Muscle of leg (tissue), 16 donors: ENCODE measurements at places on chromosomes 1 and 21.

DNA sequence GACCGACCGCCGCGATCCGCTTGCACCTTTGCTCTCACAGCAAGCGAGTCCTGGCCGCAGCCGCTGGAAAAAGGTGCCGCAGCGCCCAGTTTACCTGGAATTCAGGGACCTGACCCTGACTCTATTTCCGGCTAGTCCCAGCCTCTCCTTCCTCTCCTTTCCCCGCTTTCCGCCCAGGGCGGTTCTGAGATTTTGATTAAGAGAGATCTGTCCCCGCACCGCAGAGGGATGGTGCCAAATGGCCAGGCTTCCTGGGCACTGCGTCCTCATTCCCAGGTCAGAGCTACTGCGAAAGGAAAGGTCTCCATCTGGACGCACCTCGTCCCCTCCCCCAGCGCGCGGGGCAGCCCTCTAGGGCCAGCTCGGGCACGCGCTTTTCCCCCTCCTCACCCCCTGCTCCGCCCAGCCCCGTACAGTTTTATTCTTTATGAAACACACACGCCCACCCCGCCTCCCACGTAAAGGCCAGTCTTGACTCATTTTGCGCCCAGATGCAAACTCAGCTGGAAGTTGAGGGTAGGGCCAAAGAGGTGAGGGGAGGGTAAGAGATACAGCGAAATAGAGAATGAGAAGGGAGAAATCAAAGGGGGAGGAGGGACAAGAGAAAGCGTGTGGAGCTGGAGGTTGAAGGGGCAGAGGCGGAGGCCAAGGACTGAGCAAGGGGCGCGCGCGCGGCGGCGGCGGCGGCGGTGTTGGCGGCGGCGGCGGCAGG is 411.8 kb upstream of the ESRRG start:
- DNase-seq = peak; percentile 49

DNA sequence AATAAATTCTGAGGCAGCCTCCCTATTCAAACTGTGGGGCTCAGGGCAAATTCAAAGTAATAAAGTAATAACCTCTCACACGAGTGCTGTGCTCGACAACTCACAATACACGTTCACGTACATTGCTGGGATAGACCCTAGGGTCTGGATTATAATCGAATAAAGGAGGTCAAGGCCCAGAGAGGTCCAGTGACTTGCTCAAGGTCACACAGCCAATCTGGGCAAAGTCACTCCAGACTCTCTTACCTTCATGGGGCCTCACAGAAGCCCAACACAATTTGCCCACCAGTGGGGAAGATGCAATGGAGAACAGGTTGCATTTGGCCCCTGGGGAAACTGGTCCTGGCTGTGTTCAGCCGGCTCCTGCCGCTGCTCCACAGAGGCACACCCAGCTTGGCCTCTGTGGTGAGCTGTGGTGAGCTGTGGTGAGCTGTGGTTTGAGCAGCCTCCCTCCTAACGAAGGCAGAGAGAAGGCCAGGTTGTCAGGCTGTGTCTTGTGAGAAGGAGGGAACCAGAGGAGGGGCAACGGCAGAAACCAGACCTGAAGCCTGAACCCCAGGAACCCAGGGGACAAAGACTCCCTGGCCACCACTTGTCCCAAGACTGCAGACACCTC is 35.1 kb downstream of the NUAK2 start:
- DNase-seq = no peak

DNA sequence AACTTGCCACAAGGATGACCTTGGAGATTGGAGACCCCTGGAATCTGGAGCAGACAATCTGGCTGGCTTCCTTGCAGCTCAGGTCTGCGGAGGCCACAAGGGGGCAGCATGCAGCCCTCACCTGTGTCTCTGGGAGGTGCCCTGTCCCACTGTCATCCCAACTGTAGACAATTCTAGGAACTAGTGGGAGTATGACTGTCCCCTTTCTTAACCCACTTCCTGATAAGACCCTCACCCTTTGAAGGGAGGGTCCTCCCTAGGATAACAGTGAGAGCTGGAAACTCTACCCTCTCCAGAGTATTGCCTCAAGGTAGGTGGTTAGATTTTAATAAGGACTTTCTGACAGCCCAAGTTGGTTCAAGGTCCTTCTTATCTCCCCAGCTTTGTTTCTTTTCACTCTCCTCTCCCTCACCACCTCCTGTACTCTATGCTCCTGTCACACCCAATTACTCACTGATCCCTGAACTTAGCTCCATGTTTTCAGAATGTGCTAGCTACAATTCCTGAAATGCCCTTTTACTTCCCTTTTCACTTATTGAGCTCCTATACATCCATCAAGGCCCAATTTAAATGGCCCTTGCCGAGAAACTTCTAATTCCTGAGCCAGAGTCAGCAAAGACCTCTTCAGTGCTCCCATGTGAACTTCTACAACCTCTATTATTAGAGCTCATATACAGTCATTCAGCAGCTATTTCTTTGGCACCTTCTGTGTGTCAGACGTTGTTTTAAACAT is 9.2 kb upstream of the KCNQ4 start:
- DNase-seq = peak; percentile 54

DNA sequence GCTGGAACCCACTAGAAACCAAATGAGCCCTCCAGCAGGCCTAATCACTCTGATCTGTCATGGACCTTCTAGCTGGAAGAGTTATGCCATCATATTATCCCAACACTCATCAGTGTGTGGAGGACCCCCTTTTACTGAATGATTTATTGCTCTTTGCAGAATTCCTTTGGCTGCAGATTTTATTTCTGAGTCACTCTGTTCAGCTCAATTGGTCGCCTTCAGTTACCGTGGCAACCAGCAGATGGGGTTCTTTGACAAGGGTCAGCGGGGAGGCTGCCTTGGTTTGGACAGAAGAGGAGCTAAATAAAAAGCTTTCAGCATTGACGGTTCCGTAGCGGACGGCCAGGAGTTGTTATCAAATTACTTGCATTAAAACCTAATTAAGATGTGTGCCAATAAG is 220.1 kb downstream of the SDCCAG8 start:
- DNase-seq = no peak
